ENCODE measurements at places on chromosomes 5 and 9.

DNA sequence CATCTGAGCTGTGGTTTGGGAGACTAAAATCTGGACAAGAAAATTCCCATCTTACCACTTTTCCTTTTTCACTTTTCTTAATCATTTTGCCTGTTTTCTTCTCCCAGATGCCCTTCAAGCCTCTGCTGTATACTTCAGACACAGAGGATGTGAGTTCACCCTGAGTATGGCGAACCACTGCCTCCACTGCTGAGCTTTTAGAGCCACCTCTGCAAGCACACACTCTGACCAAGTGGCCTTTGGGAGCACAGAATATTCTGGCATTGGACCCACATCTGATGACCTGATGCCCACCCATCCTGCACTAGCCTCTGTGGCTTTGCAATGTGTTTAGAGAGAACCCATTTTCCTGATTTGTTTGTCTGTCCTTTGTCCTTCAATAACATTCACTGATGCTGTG lies 32.5 kb downstream of the TERT start:
- DNase-seq, result no peak
- no peak overlapping the region for H3K4me3 ChIP-seq
- no peaks in the 10 kb centered on the region for H3K36me3 ChIP-seq
- H3K4me1 ChIP-seq, result no peaks in the 10 kb centered on the region
- peaks cover 6% of the 10 kb centered on the region for H3K27me3 ChIP-seq

GRCh38 chr9:7549249-7549648 lies 250.3 kb downstream of the DMAC1 start:
- peak; percentile 26 for DNase-seq
- peaks cover 14% of the 10 kb centered on the region for H3K36me3 ChIP-seq
- H3K4me3 ChIP-seq, result no peak overlapping the region

DNA sequence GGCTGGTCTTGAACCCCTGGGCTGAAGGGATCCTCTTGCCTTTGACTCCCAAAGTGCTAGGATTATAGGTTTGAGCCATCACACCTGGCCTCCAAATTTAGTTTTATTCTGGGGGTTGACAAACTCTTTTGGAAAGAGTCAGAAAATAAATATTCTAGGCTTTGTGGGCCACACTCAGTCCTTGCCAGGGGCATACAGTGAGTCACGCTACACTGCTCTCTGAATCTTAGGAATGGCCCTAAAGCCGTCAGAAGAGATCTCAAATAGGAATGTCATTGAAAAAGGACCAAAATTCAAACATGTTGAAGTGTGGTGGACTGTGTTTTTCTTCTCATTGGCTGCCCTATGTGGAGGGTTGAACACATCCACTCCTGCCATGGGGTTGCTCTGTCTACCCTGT lies 127.7 kb upstream of the BASP1 start:
- H3K27me3 ChIP-seq, result peaks cover 23% of the 10 kb centered on the region
- no peak for DNase-seq
- H3K27ac ChIP-seq, result no peak overlapping the region
- no peak overlapping the region for H3K4me3 ChIP-seq
- H3K36me3 ChIP-seq, result no peaks in the 10 kb centered on the region
- H3K4me1 ChIP-seq, result peaks cover 37% of the 10 kb centered on the region

DNA sequence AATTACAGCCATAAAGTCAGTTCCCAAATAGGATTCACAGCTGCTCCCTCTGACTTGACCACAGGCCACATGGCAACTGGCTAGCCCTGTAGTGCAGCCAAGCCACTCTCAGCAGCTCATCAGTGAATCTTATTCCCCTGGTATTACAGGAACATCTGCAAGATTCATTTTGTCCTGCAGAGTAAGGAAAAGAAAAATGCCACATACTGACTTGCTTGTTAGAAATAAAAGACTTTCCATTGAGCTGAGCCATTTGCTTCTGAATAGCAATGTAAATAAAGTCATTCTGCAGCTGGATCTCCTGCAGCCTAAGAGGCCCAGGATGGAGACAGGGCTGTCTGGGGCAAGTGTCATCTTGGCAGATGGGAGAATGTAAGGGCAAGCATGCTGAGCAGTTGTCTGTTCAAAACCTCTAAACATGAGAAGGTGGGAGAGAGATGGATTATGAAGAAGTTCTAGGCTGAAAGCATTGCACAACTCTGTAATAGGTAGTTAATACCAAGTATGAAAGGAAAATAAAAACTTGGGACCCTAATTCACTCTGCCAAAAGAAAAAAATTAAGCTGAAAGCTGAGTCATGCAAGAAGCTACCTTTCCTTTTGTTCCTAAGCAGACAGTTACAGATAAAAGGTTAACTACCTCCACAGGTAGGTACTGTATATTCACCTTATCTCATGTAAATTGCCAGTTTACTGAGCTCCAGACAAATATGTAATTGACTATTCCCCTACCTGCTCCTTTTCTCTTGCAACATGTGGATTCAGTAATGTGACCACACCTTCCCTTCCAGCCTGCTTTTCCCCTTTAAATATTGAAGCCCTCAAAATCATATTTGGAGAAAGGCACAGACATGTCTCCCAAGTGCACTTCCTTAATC lies 244.4 kb upstream of the RAI14 start:
- peak overlapping the region; percentile 11 for H3K27ac ChIP-seq
- H3K27me3 ChIP-seq, result no peaks in the 10 kb centered on the region
- DNase-seq, result no peak
- no peak overlapping the region for H3K4me3 ChIP-seq

Measured in nephron progenitor cell (in vitro differentiated cells).